Activated CD8-positive, alpha-beta memory T cell treated with anti-CD3 and anti-CD28 coated beads for 48 hours (primary cell): ENCODE measurements at places on chromosomes 3 and 15.

GRCh38 chr3:187519428-187519890 is 150.7 kb downstream of the SST start:
- no peak for DNase-seq

DNA sequence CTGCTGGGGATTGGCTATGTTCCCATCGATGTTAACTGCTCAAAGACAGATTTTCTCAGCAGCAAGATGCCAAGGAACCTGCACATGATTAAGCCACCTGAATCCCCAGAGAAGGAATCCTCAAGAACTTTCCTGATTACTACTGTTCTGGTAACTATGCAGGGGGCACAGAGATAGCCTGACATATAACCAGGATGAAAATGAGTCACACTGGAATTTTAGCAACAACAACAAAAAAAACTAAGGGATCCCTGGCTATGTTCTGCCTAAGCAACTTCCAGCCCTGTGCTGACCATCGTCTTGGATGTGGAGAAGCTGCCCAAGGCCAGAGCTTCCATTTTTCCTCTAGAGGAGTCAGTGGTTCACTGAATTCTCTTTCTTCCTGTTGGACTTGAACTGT is 13.8 kb downstream of the RIOX2 start:
- DNase-seq = no peak

- DNase-seq = no peak
These were observed 880.8 kb downstream of the ROBO1 start for GRCh38 chr3:78887029-78887428.

DNA sequence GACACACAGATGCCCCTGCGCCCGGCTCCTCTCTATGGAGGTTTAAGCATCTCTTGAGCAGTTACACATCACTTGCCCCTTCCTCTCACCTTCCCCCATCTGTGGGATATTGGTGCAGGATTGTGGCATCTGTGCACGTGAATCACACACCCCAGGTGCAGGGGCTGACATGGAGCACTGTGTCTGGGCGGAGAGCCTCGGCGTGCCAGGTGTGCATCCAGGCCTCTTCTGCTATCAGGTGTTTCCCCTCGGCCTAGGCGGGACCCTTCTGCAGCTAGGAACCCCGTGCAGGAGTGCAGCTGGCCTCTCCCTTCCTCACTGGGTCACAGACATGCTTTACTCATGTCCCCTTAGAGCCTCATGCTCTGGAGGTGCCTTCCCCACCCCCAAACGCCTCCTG is 33.4 kb upstream of the MUC13 start:
- DNase-seq = no peak

GRCh38 chr15:92665100-92665555 is 9.6 kb upstream of the FAM174B start:
- no peak for DNase-seq

- no peak for DNase-seq
These were observed 33.3 kb downstream of the SLC41A3 start for GRCh38 chr3:126050626-126051025.

GRCh38 chr3:47117807-47118364 is 46.0 kb downstream of the SETD2 start:
- DNase-seq = no peak

GRCh38 chr3:13880811-13881156 is 913 bp upstream of the WNT7A start:
- DNase-seq = no peak

DNA sequence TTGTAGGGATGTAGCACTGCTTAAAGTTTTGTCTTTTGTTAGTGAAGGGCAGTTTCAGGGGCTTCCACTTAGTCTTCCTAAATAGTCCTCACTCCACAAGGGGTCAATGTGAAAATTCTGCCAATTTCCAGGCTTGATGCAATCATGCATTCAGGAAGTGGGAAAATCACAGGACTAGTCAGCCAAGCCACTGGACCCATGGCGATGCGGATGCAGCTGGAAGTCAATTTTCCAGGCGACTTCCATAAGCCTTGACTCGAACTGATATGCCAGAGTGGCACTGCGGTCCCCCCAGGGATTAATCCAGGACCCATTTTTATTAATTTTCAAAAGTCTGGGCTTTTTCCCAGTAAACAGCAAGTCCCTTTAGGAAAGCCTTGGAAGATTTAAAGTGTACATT is 26.1 kb downstream of the GBE1 start:
- no peak for DNase-seq

DNA sequence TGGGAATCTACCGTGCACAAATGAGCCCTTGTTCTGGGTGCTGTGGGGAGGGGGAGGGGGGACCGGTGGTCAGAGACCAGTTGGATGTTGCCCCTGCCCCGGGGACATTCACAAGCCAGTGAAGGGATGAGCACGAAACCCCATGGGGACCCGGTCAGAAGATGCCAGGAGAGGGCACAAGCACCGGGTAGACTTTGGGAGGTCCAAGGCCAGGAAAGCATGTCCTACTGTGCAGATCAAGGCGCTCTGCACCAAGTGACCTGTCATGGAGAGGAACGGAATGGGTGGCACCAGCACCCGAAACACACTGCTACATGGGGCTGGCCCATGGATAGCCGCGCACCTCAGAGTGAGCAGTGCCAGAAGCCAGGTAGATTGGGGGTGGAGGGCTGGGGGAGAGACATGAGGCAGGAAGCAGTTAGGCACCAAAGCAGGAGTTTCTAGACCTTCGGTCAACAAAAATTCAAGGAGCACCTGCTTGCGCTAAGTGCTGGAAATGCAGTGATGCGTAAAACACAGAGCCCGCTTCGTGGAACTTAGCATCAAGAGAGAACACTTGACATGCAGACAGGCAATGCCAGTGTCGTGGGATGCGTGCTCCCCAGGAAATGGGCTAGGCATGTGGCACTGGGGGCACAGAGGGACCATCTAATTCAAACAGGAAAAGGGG is 99.1 kb downstream of the CPN2 start:
- DNase-seq = no peak

- DNase-seq = no peak
These were observed 86.7 kb upstream of the TMCO5A start for GRCh38 chr15:37847776-37848175.

GRCh38 chr3:4069796-4070195 is 233.4 kb upstream of the SETMAR start:
- DNase-seq = no peak

- no peak for DNase-seq
These were observed 27.0 kb downstream of the SHQ1 start for GRCh38 chr3:72821161-72821781.

- DNase-seq = no peak
These were observed 4.9 kb downstream of the NT5DC2 start for GRCh38 chr3:52528586-52529375.

GRCh38 chr15:43169888-43170287 is 15.3 kb upstream of the CCNDBP1 start:
- DNase-seq = no peak
